ENCODE measurements at places on chromosomes 3 and 15.

GRCh38 chr3:57053122-57053521 is 7.3 kb upstream of the SPATA12 start:
- DNase-seq, result no peak

DNA sequence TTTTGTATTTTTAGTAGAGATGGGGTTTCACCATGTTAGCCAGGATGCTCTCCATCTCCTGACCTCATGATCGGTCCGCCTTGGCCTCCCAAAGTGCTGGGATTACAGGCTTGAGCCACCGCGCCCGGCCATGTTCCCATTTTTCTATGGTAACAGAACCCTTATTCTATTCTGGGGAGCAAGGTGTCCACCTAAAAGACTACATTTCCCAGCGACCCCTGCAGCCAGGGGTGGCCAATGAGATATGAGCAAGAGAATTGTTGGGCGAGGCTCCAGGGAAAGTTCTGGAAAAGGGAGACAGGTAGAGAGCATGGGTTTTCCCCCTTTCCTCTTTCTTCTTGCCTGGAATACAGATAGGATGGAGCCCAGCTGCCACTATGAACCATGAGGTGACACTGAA is 96.9 kb downstream of the LINGO1 start:
- DNase-seq, result no peak

DNA sequence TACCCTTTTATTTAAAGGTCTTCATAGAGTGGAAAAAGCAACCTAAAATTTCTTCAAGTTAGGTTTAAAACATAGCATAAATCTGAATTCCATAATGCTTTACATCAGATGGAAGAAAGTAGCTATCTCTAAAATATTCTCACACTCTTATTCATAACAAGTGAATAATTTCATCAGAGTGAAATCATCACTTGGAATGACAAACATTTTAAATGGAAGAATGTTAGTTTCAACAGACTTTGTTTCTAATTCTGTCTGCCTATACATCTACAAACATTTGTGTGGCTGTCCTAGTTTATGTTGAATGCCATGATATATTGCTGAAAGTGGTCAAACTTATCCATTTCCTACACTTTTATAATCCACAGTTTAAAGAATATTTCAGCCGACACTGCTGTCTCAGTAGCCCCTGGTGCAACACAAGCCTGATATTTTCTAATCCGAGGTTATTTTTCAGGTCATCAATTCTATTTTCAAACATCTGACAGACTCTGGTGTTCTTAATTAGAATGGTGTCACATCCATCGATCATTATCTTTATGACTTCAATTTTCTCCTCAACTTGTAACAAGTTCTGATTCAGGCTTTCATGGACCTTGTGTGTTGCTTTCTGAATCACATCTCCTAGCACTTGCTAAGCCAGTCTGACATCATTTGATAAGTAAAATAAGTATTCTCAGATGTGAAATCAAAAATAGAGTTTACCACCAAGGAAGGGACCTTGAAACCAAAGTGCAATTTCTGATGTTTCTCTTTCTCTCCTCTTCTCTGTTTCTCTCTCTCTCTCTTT is 17.1 kb upstream of the CNTN3 start:
- DNase-seq, result no peak

GRCh38 chr15:34318277-34319079 is 19.1 kb downstream of the SLC12A6 start:
- DNase-seq, result peak; percentile 84

GRCh38 chr15:64070965-64071851 is 22.4 kb downstream of the CIAO2A start:
- DNase-seq, result peak; percentile 88

GRCh38 chr15:61382927-61383326 is 153.8 kb upstream of the RORA start:
- no peak for DNase-seq

GRCh38 chr3:17573396-17573795 is 169.0 kb downstream of the TBC1D5 start:
- DNase-seq, result no peak

DNA sequence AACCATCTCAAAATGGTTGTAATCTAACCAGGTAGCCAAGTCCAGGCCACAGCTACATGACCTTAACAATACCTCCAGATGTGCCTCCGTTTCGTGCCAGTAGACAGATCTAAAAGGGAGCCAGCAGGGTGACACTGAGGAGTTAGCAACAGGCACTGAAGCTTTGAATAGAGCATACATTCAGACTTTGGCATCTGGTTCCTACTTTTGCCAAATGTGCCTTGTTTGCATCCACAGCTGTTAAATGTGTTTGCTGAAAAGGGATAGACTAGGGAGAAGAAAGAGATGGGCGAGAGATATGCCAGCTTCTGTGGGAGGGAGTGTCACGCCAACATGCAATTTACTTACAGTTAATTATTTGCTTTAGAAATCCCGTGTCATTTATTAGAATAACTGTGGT is 1433.9 kb upstream of the CADM2 start:
- no peak for DNase-seq

- no peak for DNase-seq
Measured at GRCh38 chr3:170077361-170077760, 39.6 kb downstream of the GPR160 start.

GRCh38 chr3:191894406-191894805 is 433.4 kb downstream of the PYDC2 start:
- no peak for DNase-seq

GRCh38 chr15:96276438-96277210 is 53.9 kb upstream of the NR2F2 start:
- peak; percentile 30 for DNase-seq

GRCh38 chr3:147384210-147385058 is 21.9 kb downstream of the ZIC4 start:
- DNase-seq, result no peak

- peak; percentile 19 for DNase-seq
Measured at GRCh38 chr3:11567516-11568467, 75.9 kb downstream of the VGLL4 start.

GRCh38 chr3:10816019-10816862 is at the start of gene SLC6A11:
TSS of gene SLC6A11 (plus strand) at chr3:10816228. CDS start at chr3:10816266, 38 bp downstream.
- no peak for DNase-seq

- no peak for DNase-seq
Measured at GRCh38 chr15:96353416-96353929, 23.0 kb downstream of the NR2F2 start.

DNA sequence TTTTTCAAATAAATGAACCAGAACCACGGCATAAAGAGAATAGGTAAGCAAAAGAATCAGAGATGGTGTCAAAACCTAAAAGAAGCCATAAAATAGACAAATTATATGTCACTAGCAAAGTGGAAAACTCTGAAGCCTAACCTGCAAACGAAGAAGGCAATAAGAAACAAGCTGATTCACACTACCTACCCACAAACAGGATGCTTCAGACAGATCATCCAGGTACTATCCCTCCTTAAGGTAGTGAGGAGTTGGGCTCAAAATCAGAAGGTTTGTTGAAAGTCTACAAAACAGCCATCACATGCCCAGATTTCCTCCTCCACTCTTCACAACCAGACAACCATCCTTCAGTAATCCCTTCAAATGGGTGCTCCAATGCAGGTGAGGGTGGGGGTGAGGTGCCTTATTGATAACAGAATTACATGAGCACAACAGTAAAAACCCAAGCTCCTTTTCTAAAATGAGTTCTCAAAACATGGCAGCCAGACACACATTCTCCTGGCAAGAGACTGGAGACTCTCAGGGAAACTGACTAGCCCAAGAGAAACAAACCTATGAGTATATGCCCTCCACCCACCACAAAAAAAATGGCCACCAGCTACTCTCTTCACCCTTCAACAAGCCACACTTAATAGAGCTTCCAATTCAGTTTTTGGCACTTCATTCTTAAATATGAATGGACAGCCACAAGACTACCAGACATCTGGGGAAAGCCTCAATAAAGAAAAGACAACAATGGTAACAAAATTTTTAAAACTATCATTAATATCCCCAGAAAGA is 6.4 kb downstream of the KPNA1 start:
- peak; percentile 4 for DNase-seq

- peak; percentile 86 for DNase-seq
Measured at GRCh38 chr15:52651868-52652267, 27.3 kb downstream of the ATOSA start.

GRCh38 chr15:23083115-23083514 is 43.7 kb upstream of the TUBGCP5 start:
- DNase-seq, result no peak

DNA sequence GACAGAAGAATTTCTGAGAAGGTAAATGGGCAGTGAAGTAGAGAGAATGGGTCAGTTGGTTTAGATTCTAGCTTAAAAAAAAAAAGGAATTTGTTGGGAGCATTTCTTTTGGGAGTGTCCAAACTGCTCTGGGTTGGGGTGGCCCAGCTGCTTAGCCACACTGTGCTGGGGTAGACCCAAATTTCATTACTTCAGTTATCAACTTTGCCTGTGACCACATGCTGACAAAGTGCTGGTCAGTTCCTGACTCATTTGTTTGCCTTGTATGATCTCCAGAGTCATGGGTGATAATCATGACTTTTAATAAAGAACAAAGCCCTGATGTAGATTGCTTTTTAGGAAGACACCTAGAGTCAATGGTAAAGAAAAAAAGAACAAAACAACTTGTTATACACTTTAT is 121.5 kb upstream of the FGF7 start:
- DNase-seq, result peak; percentile 5

GRCh38 chr3:133487920-133488540 is 85.5 kb upstream of the CDV3 start:
- no peak for DNase-seq

DNA sequence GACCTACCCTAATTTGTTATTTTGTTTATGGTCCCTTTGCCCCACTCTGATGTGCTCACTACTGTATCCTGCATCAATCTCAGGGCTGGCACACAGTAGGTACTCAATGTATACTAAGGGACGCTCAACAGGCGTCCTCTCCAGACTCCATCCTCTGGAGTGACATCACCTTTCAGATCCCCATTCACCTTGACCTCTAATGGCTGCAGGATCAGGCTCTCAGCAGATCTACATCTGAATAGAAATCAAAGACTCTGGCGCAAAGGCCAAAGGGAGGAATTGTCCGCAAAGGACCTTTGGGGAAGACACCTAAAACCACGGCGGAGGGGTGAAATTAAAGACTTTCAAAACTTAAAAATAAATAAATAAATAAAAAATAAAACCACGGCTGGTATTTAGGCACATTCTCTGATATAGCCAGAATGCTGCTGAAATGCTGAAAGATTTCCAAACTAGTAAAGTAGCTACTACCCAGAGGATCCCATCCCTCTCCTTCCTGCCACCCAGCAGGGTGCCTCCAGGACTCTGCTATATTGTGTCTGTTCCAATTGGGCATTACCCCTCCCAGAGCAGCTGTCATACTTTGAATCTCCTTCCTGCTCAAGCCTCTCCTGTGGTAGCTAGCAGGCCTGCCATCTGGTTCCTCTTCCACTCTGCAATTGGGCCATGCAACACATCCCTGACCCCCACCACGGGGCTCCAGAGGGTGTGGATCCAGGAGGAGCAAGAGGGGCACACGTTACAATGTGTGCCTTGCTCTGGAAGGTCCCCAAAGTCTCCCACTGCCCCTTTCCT is 6.1 kb downstream of the SHF start:
- DNase-seq, result no peak

- DNase-seq, result no peak
Measured at GRCh38 chr15:88891540-88892254, 3.6 kb downstream of the HAPLN3 start.

- peak; percentile 62 for DNase-seq
Measured at GRCh38 chr15:84685304-84685703, 27.3 kb upstream of the NMB start.

All from kidney tubule cell (primary cell).